ENCODE measurements at places on chromosomes 7 and 10. TPM values are rescaled to one million over a fixed set of nuclear protein-coding genes. Genes with fewer than 3 reads are reported as not detected.

Gene CYP3A4
- not detected for total RNA-seq

Gene CDNF
- 1.3 TPM for total RNA-seq

DNA sequence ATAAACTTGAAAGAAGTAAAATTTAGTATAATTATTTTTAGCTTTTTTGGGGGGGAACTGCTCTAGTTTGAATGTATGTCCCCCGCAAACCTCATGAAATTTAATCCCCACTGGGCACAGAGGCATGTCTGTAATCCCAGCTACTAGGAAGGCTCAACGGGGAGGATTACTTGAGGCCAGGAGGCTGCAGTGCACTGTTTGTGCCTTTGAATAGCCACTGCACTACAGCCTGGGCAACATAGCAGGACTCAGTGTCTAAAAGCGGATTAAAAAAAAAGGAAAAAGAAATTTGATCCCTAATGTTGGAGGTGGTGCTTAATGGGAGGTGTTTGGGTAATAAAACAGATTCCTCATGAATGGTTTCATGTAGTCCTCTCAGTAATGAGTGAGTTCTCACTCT is 43.1 kb upstream of the PHF14 start:
- H3K4me3 ChIP-seq: no peak overlapping the region
- DNase-seq: no peak
- peaks cover 18% of the 10 kb centered on the region for H3K4me1 ChIP-seq

GRCh38 chr7:155791214-155791737 is 21.0 kb downstream of the SHH start:
- H3K36me3 ChIP-seq: no peaks in the 10 kb centered on the region
- peaks cover 7% of the 10 kb centered on the region for H3K4me1 ChIP-seq
- no peak overlapping the region for H3K27ac ChIP-seq
- no peak for DNase-seq
- H3K27me3 ChIP-seq: peaks cover 12% of the 10 kb centered on the region

Gene C10orf105
- not detected for total RNA-seq

DNA sequence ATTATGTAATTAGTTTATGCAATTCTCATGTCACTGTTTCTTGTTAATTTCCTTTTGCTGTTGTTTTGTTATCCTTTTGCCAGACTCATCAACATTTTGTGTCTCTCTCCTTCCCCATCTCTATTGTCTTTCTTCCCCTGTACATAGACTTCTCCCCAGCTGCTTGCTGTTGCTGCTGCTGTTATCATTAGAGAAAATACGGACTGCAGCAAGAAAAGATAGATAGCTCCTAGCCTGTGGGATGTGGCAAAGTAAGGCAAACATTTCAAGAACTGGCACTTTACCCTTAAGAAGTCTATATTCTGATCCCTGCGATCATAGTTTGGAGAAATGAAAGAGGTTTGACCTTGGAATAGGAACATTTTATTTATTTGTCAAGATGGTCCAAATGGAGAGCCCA is 162.2 kb downstream of the AOAH start:
- no peak overlapping the region for H3K4me3 ChIP-seq
- peaks cover 2% of the 10 kb centered on the region for H3K27me3 ChIP-seq
- H3K4me1 ChIP-seq: no peaks in the 10 kb centered on the region
- no peaks in the 10 kb centered on the region for H3K36me3 ChIP-seq
- no peak overlapping the region for H3K27ac ChIP-seq

GRCh38 chr7:70572571-70572970 is 559.4 kb upstream of the GALNT17 start:
- no peaks in the 10 kb centered on the region for H3K27me3 ChIP-seq
- H3K27ac ChIP-seq: no peak overlapping the region
- no peaks in the 10 kb centered on the region for H3K4me1 ChIP-seq
- no peak overlapping the region for H3K4me3 ChIP-seq
- no peaks in the 10 kb centered on the region for H3K36me3 ChIP-seq

- H3K4me3 ChIP-seq: peak overlapping the region; percentile 79
- peak; percentile 94 for DNase-seq
- H3K4me1 ChIP-seq: peaks cover 62% of the 10 kb centered on the region
- peak overlapping the region; percentile 97 for H3K27ac ChIP-seq
- H3K27me3 ChIP-seq: no peaks in the 10 kb centered on the region
- peaks cover 16% of the 10 kb centered on the region for H3K36me3 ChIP-seq
Observed at GRCh38 chr10:26486990-26487850, 49.1 kb downstream of the APBB1IP start.

Gene MAP3K8
- total RNA-seq: 1.3 TPM

Gene TSPAN33
- total RNA-seq: 0.28 TPM

- H3K36me3 ChIP-seq: no peaks in the 10 kb centered on the region
- DNase-seq: peak; percentile 51
- peaks cover 74% of the 10 kb centered on the region for H3K4me1 ChIP-seq
- no peaks in the 10 kb centered on the region for H3K27me3 ChIP-seq
- H3K4me3 ChIP-seq: peak overlapping the region; percentile 29
Observed at GRCh38 chr10:110407301-110408170, 90.2 kb upstream of the DUSP5 start.

Gene CLDN3
- not detected for total RNA-seq

- H3K36me3 ChIP-seq: no peaks in the 10 kb centered on the region
- no peak overlapping the region for H3K4me3 ChIP-seq
- H3K27ac ChIP-seq: no peak overlapping the region
- H3K4me1 ChIP-seq: peaks cover 28% of the 10 kb centered on the region
- H3K27me3 ChIP-seq: peaks cover 4% of the 10 kb centered on the region
Observed at GRCh38 chr7:42351316-42351935, 114.4 kb upstream of the GLI3 start.

Gene GPR85
- total RNA-seq: 2.7 TPM

- no peaks in the 10 kb centered on the region for H3K36me3 ChIP-seq
- H3K27ac ChIP-seq: no peak overlapping the region
- peaks cover 2% of the 10 kb centered on the region for H3K27me3 ChIP-seq
- H3K4me1 ChIP-seq: no peaks in the 10 kb centered on the region
Observed at GRCh38 chr7:32048970-32049491, 21.2 kb downstream of the PDE1C start.

DNA sequence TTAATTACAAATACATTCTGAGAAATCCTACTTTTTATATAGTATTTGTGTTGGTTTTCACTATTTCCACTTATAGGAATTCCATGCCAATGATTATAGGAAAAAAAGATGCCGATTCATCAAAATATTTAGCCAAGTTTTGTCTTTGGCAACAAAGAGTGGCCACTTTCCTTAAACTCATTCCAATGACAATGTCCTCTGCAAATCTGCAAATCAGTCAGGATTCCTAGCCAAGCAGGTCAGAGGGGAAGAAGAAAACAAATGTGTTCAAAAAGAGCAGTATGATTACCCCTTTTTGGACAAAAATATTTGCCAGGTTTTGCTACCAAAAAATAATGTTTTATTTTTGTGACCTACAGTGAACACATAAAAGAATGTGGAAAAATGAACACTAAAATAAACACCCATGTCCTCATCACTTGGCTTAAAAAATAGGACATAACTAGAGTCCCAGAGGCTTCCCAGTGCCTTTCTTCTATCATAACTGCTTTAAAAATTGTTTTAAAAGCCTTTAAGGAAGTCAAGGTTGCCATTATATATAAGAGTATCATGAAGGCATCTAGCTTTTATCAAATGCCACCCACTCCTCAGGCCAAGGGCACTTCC is 125.9 kb downstream of the ADAM12 start:
- H3K4me1 ChIP-seq: peaks cover 32% of the 10 kb centered on the region
- no peak overlapping the region for H3K27ac ChIP-seq
- H3K36me3 ChIP-seq: peaks cover 21% of the 10 kb centered on the region
- H3K27me3 ChIP-seq: peaks cover 1% of the 10 kb centered on the region
- DNase-seq: no peak
- H3K4me3 ChIP-seq: no peak overlapping the region

DNA sequence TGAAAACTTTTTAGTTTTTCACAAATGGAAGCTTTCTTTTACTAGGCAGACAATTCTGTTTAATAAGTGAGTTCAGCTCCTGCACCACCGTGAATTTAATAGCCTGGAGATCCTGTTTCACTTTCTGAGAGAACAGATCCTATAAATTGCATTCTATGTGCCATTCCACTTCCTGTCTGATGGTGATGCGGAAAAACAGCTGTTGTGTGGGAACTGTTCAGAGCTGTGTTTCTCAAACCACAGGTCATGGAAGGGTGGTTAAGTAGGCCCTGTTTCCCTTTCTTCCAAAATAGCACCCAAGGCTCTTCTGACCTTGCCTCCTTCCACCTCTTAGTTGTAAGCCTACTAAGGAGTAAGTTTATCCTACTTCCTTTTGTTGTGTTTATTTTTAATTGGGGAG is 97.2 kb upstream of the DKK1 start:
- H3K36me3 ChIP-seq: no peaks in the 10 kb centered on the region
- H3K27me3 ChIP-seq: no peaks in the 10 kb centered on the region
- DNase-seq: peak; percentile 28
- peaks cover 36% of the 10 kb centered on the region for H3K4me1 ChIP-seq

DNA sequence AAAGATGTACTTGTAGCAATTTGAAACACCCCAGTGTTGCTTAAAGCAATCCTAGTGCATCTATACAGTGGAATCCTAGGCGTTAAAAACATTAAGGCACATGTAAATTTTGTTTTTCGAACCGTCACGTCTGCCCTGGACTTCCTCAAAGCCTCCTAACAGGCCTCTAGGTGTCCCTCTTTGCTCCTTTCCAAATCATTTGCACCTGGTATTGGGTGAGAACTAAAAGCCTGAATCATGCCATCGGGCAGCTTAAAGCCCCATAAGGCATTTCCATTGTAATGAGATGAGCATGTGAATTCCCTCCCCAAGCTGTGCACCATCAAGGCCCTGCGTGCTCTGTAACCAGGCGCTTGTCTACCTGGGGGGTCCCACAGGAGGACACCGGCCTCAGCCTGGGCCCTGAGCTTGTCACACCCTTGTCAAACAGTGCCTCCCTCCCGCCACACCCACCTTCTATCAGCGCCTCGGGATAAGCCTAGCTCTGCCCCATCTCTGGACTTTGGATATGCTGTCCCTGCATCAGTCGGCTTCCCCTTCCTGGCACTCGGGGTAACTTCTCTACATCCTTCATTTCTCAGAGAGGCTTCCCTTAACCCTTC is 89.2 kb downstream of the WDR11 start:
- no peaks in the 10 kb centered on the region for H3K36me3 ChIP-seq
- peaks cover 8% of the 10 kb centered on the region for H3K27me3 ChIP-seq
- DNase-seq: no peak
- no peak overlapping the region for H3K4me3 ChIP-seq
- peaks cover 6% of the 10 kb centered on the region for H3K4me1 ChIP-seq

- H3K4me3 ChIP-seq: no peak overlapping the region
- H3K4me1 ChIP-seq: no peaks in the 10 kb centered on the region
- no peaks in the 10 kb centered on the region for H3K36me3 ChIP-seq
- H3K27ac ChIP-seq: no peak overlapping the region
- H3K27me3 ChIP-seq: peaks cover 11% of the 10 kb centered on the region
- no peak for DNase-seq
Observed at GRCh38 chr7:65250216-65250615, 123.4 kb upstream of the ZNF92 start.

DNA sequence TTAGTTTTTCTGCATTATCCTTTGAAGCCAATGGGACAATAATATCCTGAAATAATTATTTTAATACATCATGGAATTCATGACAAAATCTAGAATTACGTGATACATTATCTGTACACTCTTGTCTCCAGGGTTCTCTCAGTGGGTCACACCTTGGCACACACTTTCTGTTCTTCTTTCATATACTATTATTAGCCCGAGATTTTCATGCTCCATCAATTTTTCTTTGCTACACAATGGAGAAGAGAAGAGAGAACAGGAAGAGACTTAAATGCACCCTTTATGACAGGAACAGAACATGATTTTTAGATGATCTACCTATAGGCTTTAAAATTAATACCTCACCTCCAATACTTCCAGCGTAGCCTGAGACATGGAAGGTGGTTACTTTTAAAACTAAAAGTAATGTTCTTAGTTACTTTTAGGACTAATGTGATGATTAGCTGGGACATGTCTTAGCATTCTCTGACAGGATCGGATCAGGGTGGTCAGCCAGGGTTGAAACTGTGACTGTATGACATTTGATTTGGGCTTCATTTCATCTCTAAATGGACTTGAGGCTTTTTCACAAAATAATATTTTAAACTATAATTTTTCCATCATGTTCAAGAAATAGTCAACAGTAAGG is 148.2 kb upstream of the WNT16 start:
- no peak for DNase-seq
- H3K36me3 ChIP-seq: peaks cover 16% of the 10 kb centered on the region
- no peak overlapping the region for H3K4me3 ChIP-seq
- peaks cover 42% of the 10 kb centered on the region for H3K4me1 ChIP-seq

- peaks cover 33% of the 10 kb centered on the region for H3K27me3 ChIP-seq
- no peak for DNase-seq
- no peak overlapping the region for H3K27ac ChIP-seq
- H3K4me3 ChIP-seq: no peak overlapping the region
- peaks cover 23% of the 10 kb centered on the region for H3K4me1 ChIP-seq
Observed at GRCh38 chr7:148909568-148909967, 25.5 kb upstream of the EZH2 start.

Measured in HFFc6 (cell line).